GM23248 (cell line): ENCODE measurements at places on chromosomes 13 and 19. TPM values are rescaled to one million over a fixed set of nuclear protein-coding genes. Genes with fewer than 3 reads are reported as not detected.

The DKKL1 gene
- 0.63 TPM in 1 of 2 replicates, not detected in the other for total RNA-seq

The SMIM44 gene
- total RNA-seq = not detected in 2 replicates

The SLC7A9 gene
- total RNA-seq = not detected in 2 replicates

The MLLT1 gene
- 17.3 and 19.1 TPM in 2 replicates for total RNA-seq

The KISS1R gene
- total RNA-seq = not detected in 2 replicates

GRCh38 chr19:1449467-1450442 is at the start of gene APC2:
Gene APC2 (plus strand): TSS chr19:1450121. CDS start chr19:1453002, 2,881 bp downstream.
- peak; percentile 69 for DNase-seq

GRCh38 chr19:29372921-29373797 is 152.6 kb upstream of the VSTM2B start:
- DNase-seq = no peak

DNA sequence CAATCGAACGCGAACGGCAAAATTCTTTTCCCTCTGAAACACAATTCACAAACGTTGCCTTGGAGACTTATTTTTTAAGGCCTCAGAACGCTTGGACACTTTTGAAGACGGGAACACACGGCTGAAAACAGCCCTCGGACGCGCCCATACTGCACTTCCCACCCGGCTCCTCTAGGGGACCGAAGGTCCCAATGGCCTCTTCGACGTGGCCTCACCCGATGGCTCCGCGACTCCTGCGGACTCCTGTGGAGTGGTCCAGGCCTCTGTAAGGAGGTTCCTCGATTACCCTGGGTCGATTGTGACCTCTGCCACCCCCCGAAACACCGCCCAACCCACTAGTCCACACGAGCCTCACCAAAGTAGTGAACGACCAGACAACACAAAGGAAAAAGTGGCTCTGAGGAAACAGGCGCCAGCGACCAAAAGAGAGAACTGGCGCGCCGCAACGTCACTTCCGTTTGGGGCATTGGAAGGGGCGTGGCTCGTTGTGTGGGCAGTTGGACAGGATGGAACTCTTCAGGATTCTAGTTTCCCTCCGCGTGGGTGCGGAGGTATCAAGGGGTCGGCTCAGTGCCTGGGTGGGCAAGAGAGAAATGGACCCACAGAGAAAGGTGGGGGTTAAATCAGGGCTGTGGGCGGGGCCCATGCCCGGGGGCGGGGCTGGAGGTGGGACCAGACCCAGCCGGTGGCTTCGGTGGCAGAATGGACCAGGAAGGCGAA is at the start of gene ZNF560:
ZNF560 (minus strand) TSS at position 434 of the 720 bp plus-strand sequence. CDS start 23,303 bp downstream, outside the sequence.
- peak; percentile 59 for DNase-seq

DNA sequence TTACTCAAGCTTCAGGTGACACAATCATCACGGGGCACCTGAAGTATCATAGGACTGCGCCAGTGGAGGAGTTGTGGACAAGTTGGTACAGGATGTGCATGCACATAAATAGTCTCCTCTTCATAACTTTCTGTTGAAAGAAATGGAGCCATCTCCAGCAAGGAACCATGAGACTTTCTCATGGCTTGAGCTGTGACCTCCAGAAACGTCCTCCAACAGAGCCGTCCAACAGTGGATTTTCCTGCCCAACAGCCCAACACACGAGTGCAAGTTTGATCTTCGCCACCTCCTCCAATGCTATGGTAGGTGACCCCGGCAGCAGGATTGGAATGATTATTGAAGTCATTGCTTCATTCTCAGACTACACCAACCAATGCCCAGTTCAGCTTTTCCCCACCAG is 105.1 kb upstream of the ZNF507 start:
- DNase-seq = no peak

DNA sequence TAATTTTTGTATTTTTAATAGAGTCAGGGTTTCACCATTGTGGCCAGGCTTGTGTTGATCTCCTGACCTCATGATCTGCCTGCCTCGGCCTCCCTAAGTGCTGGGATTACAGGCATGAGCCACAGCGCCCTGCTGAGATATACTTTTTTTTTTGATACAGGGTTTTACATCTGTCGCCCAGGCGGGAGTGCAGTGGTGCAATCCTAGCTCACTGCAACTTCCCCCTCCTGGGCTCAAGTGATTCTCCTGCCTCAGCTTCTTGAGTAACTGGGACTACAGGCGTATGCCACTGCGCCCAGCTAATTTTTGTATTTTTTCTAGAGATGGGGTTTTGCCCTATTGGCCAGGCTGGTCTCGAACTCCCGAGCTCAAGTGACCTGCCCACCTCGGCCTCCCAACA is 2.0 kb downstream of the COLGALT1 start:
- no peak for DNase-seq

DNA sequence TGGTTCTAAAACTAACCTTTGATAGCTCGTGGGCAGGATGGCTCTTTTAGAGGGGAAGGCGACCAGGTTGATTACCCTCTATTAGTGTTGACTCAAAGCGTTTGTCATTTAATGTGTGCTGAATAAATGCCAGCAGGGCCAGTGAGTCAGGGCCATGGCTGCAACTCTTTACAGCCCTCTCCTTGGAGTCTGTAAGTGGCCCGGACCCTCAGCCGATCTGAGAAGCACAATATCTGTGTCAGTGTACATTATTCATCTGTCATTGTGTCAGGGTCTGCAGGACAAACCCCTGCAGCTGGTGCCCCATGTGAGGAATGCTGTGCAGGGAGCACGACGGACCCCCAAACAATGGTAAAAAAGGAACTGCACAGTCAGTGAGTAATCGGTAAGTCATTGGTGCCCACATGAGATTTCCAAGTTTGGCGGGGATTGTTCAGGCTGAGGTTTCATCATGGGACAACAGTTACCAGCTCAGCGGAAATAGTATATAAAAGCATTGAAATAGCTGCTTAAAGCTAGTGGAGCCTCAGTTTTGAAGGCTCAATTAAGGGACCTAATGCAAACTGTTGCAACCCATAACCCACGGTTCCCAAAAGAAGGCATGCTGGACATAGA is 139.1 kb downstream of the ZNF675 start:
- no peak for DNase-seq

- no peak for DNase-seq
Observed at GRCh38 chr13:105996391-105997025, 539.0 kb downstream of the EFNB2 start.

- no peak for DNase-seq
Observed at GRCh38 chr19:41807176-41807575, 10.8 kb downstream of the CEACAM3 start.

DNA sequence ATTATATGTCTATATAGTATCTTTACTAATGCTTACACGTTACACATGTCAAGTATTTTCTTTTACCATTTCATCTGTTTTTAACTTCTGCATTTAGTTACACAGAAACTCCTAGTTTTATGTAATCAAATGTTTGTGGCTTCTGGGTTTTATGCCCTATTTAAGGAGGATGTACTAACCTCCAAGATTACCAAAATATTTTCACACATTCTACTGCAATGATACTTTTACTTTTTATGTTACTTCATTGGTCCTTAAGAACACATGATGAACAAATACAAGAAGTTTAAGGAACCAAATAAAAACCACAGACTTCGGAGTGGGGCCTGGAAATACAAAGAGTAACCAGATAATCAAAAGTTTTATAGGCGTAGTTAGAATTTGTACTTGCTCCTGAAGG is 37.2 kb downstream of the ZC3H13 start:
- DNase-seq = no peak

DNA sequence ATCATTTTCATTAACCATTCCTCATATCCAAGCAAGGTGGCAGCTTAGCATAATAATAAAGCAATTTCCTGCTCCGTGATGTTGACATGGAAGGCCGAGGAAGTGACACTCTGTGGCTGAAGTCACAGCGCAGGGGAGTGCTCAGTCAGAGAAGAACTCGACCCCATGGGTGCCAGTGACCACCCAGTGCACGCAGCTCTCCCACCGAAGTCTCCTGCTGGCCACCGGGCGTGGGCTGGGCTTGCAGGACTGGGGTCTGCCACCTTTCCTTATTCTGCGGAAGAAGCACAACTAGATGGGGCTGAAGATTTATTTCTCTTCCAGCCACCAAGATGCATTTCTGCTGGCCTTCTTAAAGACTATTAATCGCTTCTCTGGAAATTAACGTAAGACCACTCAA is 132.1 kb upstream of the SPACA7 start:
- no peak for DNase-seq

DNA sequence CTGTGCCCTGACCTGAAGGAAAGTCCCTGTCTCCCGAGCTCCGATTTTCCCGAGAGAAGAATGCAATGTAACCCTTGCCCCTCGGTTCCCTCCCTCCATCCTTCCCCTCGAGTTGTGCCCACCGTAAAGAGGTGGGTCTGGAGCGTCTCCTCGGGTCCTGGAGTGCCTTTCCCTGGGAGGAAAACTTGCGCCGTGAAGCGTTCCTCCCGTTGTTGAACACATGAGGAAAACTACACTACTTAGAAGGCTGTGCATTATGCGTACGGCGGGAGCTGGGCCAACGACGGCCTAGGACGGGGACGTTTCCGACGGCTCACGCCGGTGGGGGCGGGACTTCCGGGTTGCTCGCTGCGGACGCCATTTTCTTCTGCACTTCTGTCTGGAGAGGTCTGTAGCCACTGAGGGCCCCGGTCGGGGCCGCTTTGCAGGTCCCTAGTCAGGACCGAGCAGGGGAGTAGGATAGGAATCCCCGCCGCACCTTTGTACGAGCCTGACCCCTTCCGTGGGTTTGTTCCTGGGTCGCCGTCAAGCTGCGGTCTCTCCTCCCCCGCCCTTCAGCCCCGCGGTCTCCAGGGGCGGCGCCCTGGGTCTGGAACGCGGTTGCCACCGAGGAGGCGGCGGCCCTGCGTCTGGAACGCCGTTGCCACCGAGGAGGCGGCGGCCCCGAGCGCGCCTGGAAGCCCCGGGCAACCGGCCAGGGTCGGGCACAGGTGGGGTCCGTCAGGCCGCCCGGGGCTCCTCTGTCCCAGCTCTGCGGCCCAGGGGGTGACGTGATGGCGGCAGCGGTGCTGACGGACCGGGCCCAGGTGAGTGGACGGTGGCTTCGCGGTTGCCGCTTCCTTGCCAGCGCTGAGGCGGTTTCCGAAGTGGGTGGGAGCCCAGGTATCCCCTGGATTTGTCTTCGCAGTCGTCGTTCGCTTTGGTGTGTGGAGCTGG is at the start of gene ZNF264:
ZNF264 (plus strand) TSS at position 360 of the 936 bp plus-strand sequence; CDS start at position 774, 414 bp downstream.
- peak; percentile 96 for DNase-seq

DNA sequence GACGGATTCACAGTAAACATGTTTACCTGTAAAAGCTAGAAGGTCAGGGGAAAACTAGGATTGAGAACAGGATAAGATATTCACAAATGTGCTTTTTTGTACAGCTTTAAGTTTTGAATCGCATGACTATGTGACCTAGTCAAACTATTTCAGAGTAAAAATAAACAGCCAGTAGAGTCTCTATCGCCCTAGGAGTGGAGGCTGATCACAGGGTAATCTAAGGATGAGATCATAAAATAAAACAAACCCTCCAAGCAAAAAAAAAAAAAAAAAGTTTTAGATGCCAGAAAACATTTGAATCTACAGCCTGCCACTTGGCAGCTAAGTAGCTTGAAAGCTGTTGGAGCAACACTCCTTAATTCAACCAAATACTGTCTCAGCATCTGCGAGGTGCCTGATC is 26.8 kb downstream of the ZNF350 start:
- DNase-seq = no peak

DNA sequence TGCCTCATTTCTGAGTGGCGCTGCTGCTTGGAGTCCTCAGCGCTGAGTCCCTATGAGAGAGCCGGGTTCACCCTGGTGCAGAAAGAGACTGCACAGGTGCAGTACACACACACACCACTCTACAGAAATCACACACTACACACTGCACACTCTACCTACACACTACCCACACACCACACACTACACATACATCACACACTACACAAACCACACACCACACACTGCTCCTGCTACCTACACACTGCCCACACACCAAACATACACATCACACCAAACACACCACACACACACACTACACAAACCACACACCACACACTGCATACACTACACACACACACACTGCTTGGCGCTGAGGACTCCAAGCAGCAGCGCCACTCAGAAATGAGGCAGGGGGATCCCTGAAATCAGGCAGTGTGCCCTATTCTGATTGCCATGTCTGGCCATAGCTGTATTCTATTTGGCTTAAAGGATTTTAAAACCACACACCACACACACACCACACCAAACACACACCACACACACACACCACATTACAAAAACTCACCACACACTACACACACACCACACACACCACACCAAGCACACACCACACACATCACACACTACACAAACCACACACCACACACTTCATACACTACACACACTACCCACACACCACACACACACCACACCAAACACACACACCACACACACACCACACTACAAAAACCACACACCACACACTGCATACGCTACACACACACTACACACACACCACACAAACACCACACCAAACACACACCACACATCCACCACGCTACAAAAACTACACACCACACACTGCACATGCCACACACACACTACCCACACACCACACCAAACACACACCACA is 4.9 kb downstream of the MAG start:
- no peak for DNase-seq

GRCh38 chr13:43510956-43511901 is 275.5 kb downstream of the ENOX1 start:
- DNase-seq = no peak

DNA sequence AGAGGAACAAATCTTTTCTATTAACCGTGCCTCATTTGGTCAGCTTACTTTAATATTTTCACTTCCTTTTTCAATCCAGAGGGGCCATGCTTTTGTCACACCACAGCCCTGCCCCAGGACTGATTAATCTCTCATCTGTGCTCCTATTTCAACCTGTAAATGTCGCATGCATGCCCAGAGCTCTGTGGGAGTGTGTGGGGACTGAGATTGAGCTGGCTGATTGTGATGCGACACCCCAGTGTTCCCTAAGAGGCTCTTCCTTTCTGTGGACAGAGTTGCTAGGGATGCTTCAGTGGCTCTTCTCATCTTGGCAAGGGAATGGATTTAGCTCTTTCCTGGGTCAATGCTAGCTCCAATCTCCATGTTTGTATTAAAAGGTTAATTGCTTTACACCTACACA is 249.6 kb downstream of the TDRD3 start:
- no peak for DNase-seq

DNA sequence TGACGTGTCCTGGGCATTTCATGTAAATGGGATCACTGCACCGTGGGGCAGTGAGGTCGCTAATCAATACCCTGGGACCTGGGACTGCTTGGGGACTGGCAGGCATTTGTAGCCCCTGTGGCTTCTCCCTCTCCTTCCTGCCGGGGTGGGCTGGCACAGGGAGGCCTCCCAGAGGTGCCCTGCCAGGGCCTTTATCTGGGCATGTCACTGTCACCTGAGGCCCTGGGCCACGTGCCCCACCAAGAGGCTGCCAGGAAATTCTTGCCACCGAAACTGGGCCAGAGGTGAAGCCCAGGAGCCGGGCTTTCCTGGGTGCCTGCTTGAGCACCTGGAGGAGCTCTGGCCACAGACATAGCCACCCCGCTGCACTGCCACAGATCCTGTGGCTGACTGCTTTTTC is 1.8 kb upstream of the NMRK2 start:
- DNase-seq = no peak

GRCh38 chr19:38635483-38636399 is 11.7 kb upstream of the ACTN4 start:
- no peak for DNase-seq
